ENCODE measurements at places on chromosomes 5 and 9.

- DNase-seq: no peak
Measured at GRCh38 chr5:55114061-55114460, 11.6 kb downstream of the GZMA start.

DNA sequence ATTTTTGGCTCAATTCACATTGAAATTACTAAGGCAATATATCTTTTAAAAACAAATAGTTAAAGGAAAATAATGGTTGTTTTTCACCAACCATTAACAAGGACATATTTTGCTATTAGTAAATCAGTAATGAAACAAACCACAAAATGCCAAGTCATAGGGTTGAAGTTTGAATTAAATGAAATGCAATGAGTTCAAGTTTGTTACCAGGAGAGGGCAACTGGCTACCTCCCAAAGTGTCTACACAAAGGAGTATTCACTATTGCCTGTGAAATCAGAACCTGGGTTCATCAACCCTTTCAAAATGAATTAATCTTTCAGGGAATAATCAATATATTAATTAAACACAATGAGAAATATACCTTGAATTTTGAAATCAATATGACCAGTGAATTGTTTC, 138.4 kb upstream of the DMRTA1 start:
- DNase-seq: no peak

GRCh38 chr9:35341585-35341984, 148.3 kb upstream of the RUSC2 start:
- no peak for DNase-seq

- DNase-seq: no peak
Measured at GRCh38 chr9:36319806-36320205, 61.6 kb upstream of the GNE start.

DNA sequence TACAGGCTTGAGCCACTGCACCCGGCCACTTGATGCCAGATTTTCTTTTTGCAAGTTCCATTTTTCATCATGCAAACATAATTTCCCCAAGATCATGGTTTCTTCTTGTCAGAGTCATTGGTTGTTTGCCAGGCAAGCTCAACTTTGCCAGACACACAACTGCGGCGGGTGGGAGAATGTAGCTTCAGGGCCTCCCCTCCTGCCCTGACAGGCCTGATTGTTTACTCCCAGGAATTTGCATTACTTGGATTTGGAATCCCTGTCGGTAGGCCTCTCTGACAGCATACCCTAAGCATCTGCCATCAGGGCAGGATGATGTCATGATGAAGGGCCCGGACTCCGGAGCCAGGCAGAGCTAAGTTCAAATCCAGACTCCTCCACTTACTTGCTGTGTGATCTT, 15.1 kb downstream of the RPS14 start:
- no peak for DNase-seq

GRCh38 chr5:74421377-74421776, 219.2 kb downstream of the ENC1 start:
- no peak for DNase-seq

DNA sequence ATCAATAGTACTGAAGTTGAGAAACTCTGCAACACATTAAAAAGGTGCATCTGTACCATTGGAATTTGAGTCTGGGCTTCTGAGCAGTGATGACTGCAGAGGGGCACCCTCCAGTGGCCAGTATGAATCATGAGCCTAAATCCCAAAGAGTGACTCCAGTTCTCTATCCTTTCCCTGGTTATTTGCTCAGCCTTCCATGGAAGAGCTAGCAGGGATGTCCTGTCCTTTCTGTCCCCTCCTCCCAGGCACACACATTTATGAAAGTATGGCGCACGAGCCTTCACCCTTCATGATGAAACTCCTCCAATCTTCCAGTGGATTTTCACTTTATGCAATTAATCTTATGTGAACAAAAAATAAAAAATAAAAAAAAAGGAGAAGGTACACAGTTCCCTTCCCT, 81.0 kb downstream of the ESM1 start:
- no peak for DNase-seq

GRCh38 chr5:78544561-78545201, 103.9 kb downstream of the LHFPL2 start:
- no peak for DNase-seq

GRCh38 chr5:98443881-98444280, 329.6 kb upstream of the RGMB start:
- no peak for DNase-seq

DNA sequence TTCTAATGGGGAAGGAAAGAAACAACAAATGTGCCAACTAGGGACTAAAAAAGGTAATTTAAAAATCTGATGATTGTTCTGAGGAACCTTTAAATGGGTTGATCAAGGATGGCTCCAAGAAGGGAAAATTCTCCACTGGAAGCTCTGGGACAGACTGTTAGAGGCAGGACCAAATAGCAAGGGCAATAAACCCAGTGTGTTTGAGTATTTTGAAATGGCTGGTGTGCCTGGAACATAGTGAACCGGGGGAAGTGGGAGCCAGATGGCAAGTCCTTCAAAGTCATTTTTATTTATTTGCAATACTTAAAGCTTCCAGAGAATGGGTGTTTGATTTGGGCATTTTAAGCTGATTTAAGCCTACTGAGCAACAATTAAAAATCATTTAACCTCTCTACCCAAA, 587.7 kb upstream of the MEF2C start:
- no peak for DNase-seq

DNA sequence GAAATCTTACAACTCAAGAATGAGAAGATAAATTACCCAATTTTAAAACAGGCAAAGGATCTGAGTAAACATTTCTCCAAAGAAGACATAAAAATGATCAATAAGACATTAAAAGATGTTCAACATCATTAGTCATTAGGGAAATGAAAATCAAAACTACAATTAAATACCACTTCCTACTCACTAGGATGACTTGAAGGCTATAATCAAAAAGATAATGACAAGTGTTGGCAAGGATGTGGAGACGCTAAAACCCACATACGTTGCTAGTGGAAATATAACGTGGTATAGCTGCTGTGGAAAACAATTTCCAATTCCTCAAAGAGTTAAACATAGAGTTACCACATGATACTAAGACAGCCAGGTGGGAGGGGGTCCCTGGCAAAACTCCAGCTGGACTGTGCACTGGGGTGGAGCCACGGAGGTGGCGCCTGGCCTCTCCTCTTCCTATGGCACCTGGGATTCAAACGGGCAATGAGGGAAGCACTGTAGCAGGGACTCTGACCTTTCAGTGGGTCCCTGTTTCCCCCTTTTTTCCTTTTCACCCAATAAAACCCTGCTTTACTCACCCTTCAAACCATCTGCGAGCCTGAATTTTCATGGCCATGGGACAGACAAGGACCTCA, 5.9 kb downstream of the ARSB start:
- no peak for DNase-seq

DNA sequence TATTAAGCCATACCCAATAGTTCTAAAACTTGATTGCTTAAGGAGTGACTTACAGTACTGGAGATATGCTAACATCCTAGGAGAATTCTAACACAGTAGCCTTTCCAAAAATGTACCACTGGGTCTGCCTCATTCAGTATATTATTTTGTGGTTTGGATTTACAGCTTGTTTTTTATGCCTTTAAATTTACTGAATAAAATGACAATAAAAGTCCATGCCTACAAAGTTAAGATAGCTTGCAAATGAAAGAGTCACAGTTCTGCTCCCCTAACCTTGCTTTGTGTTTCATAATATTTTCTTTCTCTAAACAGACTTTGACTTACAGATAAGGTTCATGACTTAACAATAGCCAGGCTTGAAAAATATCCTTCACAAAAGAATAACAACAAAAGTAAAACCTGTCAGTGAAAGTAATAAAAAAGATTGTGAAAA, 951.1 kb upstream of the NUDT12 start:
- no peak for DNase-seq

GRCh38 chr5:163867324-163867723, 361.9 kb downstream of the MAT2B start:
- DNase-seq: no peak

DNA sequence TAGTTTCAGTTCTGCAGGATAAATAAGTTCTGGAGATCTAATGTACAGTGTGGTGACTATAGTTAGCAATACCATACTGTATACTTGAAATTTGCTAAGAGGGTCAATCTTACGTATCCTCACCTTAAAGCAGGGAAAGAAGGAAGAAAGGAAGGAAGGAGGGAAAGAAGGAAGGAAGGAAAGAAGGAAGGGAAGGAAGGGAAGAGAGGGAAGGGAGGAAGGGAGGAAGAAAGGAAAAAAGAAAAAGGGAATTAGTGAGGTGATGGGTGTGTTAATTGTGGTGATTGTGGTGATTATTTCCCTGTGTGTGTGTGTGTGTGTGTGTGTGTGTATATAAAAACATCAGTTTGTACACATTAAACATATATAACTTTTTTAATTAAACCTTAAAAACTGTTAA, 242.6 kb upstream of the MSX2 start:
- no peak for DNase-seq

DNA sequence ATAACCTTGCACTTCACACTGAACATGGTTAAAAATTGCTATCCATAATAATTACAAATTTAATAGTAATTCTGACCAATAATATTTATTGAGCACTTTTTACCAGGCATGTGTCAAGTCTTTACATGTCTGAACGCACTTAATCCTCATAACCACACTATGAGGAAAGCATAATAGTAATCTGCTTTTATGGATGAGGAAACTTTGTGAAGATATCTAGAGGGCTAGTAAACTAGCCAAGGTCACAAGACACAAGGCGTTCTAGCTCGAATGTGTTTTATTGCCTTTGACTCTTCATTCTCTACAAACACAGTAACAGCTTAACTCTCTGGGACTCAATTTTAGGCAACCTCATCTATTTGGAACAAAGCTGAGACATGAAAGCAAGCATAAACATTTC, 205.1 kb downstream of the ARHGEF28 start:
- no peak for DNase-seq

- DNase-seq: no peak
Measured at GRCh38 chr5:40628407-40628806, 51.3 kb upstream of the PTGER4 start.

- no peak for DNase-seq
Measured at GRCh38 chr9:119963258-119963797, 594.1 kb upstream of the BRINP1 start.

- DNase-seq: no peak
Measured at GRCh38 chr5:150538007-150538917, 30.3 kb downstream of the NDST1 start.

GRCh38 chr9:77938163-77938562, 93.4 kb downstream of the GNAQ start:
- DNase-seq: no peak

DNA sequence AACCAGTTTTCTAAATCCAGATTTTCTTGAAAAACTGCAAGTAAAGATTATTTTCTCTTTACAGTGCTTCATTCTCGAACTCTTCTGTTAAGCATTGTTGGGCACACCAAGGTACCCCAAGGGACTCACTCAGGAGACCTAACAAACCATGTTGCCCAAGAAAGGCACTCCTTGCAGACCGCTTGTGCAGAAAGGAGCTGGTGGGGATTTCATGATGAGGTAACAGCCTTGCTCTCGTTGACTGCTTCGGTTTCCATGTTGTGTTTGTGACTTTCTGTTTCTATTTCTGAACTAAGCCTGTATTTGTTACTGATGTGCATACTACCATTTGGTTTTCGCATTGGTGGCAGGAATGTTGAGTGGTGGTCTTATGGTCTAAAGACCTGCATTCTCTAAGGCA, 266.6 kb upstream of the DAP start:
- DNase-seq: no peak

DNA sequence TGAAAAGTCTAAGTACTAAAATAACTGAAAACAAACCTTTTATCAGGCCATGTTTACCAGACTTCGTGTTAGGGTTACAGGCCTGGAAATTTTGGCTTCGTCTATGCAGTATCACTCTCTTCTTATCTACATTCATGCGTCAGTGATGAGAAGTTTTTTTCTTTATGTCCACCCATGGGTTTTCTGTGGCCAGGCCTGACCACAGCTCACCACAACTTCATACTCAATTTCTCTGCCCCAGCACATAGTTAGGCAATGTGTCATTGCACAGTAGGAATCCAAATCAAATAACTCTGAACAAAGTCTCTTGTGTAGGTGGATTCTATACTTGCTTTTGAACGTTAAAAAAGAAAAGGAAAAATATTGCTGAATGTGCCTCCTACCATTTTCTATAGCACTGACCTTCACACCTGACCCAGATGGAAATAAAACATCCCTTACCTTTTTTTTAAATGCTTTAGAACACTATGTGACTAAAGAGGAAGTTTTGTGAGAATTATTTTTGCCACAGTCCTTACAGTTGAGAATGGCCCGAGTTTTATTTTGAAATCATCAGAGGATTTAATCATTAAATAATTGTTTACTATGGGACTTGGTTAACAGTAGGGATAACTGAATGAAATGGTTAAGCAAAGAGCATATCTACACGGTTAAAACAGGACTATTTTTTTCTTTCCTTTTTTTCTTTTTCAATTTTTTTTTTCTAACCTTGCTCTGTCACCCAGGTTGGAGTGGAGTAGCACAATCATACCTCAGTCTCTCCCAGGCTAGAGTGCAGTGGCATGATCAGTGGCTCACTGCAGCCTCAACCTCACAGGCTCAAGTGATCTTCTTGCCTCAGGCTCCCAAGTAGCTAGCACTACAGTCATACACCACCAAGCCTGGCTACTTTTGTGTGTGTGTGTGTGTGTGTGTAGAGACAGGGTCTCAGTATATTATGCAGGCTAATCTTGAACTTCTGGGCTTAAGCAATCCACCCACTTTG, 1247.0 kb upstream of the ACO1 start:
- no peak for DNase-seq

GRCh38 chr5:147397616-147398015, 112.3 kb downstream of the DPYSL3 start:
- no peak for DNase-seq

DNA sequence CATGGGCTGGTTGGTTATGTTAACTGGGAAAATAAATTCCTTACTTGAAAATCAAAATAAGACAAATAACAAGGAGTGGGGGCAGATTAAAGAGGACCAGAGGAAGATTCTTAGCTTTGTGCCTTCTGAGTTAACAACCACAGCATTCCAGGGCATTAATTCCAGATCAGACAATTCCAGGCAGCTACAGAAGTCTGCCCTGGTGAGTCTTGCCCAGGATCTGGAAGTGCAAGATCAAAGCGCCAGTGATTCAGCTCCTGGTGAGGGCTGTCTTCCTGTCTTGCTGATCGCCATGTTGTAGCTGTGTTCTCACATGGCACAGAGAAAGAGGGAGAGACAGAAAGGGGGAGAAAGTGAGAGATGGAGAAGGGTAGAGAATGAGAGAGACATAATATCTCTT, 65.6 kb downstream of the ANXA2R start:
- no peak for DNase-seq

- DNase-seq: no peak
Measured at GRCh38 chr5:154319736-154320135, 126.1 kb upstream of the SAP30L start.

- no peak for DNase-seq
Measured at GRCh38 chr9:91060520-91061343, 259.1 kb downstream of the SYK start.

GRCh38 chr9:129875687-129876395, 40.6 kb downstream of the USP20 start:
- DNase-seq: no peak

DNA sequence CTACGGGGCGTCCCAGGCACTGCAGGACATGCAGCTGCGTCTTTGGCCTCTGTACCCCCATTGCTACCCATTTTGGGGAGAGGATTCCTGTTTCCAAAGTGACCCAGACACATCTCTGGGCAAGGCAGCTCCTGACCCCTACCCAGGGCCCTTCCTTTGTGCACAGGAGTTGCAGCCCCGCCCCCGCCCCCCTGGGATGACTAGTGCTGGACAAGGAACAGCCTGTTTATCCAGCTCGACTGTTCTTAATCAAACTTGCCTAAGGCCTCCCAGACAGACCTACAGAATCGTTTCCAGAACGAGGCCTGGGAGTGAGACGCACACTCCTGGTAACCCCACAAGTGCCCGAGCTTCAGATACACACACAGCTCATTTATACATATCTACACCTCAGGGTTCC, 13.2 kb downstream of the DIPK1B start:
- DNase-seq: no peak

Data from T-helper 17 cell (primary cell).